ENCODE measurements at places on chromosomes 12 and 14.

- DNase-seq: no peak
Measured at GRCh38 chr14:22844221-22845102, 8.1 kb downstream of the MMP14 start.

DNA sequence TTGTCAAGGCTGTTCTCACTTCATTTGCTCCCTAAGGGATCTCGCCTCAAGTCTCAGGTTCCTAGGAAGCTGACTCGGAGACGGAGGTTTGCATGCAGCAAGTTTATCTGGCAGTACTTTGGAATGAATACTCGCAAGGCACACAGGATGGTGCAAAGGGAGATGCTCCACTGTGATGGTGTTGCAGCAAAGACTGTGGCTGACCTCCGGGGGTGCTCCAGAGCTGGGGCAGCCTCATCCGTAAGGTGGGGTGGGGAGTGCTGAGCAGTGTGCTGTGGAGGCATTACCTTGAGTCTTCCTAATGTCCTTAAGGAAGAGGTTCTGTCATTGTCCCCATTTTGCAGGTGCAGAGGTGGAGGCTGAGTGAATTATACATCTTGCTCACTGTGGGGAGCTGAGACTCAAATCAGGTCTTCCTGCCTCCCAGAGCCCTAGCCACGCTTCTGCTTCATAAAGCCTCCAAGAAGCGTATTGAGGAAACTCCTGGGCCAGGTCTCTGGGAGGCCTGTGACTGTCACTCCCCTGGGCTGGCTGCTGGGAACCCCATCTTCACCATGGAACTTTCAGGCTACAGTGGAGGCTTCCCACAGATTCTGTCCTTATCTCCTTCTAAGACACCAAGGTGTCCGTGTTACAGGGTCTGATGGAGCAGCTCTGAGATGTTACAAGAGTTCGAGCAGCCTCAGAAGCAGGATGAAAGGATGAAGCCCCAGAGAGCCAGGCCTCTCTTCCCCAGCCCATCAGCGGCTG lies 39.5 kb downstream of the GALNT16 start:
- no peak for DNase-seq

DNA sequence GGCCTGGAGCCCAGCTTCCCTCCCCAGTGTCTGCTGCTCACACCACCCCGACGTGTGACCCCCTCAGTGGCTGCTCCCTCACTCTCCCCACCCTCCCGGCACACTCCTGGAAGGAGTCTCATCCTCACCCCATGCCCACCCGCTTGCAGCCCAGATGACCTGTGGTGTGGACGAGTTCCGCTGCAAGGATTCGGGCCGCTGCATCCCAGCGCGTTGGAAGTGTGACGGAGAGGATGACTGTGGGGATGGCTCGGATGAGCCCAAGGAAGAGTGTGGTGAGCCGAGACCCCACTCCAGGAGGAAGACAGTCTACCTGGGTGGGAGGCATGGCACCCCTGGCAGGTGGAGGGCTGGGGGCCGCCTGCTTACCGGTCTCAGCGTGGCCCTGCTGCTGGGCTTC lies 15.0 kb upstream of the NXPH4 start:
- no peak for DNase-seq

DNA sequence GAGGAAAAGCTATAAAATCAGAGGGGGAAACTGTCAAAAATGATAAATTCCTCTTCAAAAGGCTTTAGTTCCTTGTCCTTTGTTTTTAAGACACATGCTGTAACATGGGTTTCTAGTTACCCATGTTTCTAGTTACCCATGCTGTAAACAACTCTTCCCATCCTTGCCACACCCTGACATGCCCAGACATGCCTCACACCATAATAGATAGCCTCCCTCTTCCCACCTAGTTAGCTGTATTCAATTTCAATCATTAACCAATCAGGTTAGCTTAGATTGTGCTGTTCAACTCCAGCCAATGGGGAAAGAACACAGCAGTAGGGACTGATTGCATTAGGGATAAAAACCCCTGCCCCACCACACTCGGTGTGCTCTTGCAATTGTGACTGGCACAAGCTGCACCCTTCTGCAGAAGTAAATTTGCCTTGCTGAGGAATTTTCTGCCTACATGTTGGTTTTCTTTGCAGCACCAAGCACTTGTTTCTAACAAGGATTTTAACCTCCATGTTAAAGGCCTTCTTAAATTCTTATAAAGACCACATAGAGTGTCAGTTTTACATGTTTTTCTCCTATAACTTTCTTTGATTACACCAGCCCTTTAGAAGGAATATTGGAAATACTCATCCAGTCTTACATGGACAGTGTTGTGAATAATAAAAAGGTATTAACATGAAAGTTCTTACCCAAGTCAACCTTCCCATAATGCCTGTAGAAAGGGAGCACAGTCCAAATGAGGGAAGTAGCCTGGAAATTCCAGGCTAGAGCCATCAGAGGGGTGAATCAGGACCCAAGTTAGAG lies 32.5 kb upstream of the LALBA start:
- DNase-seq: no peak

- no peak for DNase-seq
Measured at GRCh38 chr14:102606296-102606695, 13.8 kb downstream of the RCOR1 start.

DNA sequence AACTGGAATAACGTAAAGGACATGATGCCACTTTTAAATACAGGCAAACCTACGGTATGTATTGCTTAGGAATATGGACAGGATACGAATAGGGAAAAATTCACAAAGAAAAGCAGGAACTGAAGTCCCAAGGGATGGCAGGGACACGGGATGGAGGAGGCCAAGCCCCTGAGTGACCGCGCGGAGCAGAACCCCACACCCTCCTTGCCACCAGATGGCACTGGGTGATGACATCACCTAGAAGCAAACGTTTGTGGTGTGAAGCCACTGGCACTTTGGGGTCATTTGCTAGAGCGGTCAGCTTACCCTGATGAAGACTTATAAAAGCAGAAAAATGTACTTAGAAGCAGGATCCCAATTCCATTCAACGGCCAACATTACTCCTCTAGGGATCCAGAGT lies 9.4 kb downstream of the DHX37 start:
- DNase-seq: no peak

DNA sequence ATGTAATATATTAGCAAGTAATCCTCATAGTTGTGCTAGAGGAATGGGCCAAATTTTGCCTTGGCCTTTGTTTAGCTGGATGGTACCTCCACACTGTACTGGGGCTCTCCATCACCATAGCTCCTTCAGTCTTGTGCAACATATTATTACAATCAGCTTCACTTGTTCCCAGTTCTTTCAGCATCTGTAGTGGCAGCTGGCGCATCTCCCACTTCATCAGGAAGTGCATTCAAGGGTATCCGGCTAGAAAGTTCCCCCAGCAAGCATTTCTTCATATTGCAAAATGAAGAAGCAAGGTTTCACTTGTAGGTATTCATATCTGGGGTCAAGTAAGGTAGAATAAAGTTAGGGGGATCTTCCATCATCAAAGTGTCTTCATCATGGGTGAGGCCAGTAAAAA lies 123.7 kb downstream of the IGF1 start:
- DNase-seq: no peak

- no peak for DNase-seq
Measured at GRCh38 chr12:46546634-46547273, 174.2 kb upstream of the SLC38A2 start.

DNA sequence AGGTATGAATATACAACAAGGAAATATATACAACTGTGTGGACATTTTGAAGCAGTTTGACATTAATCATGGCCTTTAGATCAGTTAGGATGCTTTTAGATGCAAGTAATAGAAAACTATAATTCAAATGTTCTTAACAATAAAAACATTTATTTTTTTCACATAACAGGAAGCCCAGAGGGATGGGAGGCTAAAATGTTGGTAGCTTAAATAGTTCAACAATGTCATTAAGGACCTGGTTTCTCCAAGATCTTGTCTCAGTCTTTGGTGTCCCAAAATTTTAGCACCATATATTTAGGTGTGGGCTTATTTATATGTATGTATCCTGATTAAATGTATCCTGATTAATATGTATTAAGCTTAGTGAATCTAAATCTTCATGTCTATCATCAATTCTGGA lies 292.4 kb downstream of the NUAK1 start:
- no peak for DNase-seq

GRCh38 chr12:52320784-52321400 lies at the start of gene KRT83:
Gene KRT83, minus strand, starts transcription at chr12:52321398. Its CDS starts 63 bp downstream, at chr12:52321335.
- no peak for DNase-seq

GRCh38 chr12:113601656-113602263 lies 130.1 kb upstream of the LHX5 start:
- no peak for DNase-seq

DNA sequence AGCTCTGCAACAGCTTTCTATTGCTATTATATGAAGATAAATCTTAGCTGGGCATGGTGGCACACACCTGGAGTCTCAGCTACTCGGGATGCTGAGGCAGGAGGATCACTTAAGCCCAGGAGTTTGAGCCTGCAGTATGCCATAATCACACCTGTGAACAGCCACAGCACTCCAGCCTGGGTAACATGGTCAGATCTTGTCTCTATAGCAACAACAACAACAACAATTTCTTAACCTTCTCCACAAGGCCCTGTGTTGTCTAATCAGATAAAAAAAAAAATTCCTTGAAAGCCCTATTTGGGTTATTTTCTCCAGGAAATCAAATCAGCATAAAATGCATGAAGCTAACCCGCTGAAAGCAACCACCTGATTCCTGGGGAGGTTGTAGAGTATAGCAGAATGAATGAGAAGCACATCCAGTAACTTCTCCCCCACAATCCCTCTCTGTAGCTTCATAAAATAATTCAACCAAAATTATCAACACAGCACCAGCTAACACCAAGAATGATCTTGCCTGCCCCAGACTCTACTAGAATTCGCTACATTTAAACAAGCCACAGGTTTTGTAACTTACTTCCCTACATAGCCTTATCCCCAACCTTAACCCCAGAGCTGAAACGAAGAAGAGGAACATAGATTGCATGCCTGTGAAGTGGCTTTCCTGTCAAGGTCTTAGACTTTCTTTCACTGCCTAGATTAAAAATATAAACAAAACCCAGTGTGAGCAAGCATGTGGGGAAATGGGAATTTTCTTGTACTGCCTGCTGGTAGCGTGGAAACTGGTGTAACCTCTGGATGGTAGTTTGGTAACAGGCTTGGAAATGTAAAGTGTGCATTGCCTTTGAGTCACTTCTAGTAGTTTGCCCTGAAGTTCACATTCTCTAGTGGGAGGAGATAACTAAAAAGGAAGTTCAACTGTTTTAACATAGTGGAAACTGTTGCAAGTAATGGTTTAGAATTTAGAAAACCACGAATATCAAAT lies 6.0 kb upstream of the STK38L start:
- no peak for DNase-seq

DNA sequence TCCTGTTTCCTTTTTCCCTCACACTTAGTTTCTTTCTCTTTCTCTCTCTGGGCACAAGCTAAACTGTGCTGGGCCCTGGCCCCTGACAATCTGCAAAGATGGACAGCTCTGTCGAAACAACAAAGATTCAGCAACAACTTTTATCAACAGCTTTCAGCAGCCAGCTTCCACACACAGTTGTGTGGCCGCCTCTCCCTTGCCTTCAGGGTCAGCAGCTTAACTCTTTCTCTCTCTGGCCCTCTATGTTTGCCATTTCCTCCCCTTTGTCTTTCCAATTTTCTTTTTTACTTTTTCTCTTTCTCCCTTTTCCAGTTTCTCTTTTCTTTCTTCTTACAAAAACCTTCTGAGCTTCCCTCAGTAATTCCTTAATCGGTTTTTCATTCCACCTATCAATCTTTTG lies 43.3 kb downstream of the IQSEC3 start:
- no peak for DNase-seq

- DNase-seq: no peak
Measured at GRCh38 chr12:57470286-57470969, 9.2 kb downstream of the ARHGAP9 start.

DNA sequence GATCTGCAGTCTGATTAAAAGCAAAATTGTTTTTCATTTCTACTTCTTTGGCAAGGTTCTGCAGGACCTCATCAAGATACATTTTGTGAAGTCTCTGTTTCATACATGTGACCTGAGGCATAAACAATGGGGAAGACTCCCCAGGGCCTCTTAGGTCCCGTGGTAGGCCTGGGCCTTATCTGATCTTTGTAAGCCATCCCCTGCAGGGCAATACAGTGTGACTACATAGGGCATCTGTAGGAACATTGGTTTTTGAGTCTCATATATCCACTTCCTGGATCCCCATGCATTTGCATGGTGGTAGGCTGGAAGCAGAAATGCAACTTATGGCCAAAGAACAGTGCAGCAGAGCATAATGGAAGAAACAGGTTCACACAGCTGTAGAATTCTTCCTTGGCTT lies 6.0 kb downstream of the FAR2 start:
- DNase-seq: no peak

- DNase-seq: no peak
Measured at GRCh38 chr12:93902192-93902591, 225.0 kb downstream of the CRADD start.

- no peak for DNase-seq
Measured at GRCh38 chr14:36485773-36486172, 34.3 kb downstream of the NKX2-1 start.

- DNase-seq: no peak
Measured at GRCh38 chr12:59643550-59643949, 47.7 kb downstream of the SLC16A7 start.

DNA sequence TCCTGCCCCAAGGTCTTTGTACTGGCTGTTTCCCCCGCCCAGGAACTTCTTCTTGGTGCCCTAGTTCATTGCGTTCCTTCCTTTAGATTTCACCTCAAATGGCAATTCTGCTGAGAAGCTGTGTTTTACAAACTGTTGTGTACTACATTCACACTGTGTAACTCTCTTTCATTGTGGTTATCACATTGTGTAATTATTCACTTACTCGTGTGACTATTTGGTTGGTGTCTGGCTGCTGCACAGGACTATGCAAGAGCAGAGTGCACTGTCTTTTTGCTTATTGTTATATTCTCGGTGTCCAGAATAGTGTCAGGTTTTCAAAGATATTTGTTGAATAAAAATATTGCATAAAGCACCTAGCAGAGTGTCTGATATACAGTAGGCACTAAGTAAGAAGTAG lies 177.2 kb upstream of the PRICKLE1 start:
- DNase-seq: no peak

- no peak for DNase-seq
Measured at GRCh38 chr12:13347241-13348043, 150.9 kb downstream of the EMP1 start.

Data from T follicular helper cell (primary cell).